Stimulated activated CD4-positive, alpha-beta T cell treated with anti-CD3 and anti-CD28 coated beads, Interleukin-1b, Interleukin-23, amount 100 ng/mL, for 1 hour (primary cell): ENCODE measurements at places on chromosomes 3 and 15.

- no peak for DNase-seq
Measured at GRCh38 chr3:55198554-55198953, 270.7 kb upstream of the LRTM1 start.

GRCh38 chr3:13146643-13147143 lies 73.5 kb upstream of the IQSEC1 start:
- DNase-seq: no peak

DNA sequence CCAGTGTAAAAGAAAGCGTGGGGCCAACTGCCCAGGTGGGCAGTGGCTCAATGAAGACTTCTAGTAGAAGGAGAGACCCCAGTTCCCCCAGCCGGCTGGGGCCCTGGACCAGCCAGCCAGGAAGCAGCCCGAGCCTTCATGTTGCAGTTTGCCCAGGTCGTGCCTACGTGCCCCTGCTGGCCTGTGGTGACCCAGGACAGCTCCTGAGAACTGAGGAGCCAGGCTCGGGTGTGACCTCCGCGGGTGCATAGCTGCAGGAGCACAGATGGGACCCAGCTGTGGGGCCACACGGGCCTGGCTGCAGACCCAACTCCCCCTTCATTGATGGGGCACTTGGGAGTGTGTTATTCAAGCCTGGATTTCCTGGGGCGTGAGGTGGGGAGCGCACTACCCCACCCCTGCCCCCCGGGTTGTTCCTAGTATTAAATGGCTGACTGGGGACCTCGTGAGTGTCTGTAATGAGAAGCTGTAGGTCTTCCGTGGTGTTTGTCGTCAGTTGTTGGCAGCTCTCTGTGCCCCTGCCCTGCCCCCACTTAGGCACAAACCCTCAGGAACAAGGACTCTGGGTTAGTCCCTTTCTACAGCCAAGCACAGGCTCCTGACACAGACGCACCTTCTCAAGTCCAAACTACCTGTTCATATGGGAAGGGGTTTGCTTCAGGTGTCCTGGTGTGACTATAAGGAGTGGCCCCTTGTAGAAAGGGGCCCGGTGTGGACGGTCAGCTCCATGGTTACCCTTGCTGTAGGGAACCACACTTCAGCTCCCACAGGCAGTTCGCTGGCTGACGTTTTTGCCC lies 39.1 kb downstream of the IDH2 start:
- DNase-seq: no peak

DNA sequence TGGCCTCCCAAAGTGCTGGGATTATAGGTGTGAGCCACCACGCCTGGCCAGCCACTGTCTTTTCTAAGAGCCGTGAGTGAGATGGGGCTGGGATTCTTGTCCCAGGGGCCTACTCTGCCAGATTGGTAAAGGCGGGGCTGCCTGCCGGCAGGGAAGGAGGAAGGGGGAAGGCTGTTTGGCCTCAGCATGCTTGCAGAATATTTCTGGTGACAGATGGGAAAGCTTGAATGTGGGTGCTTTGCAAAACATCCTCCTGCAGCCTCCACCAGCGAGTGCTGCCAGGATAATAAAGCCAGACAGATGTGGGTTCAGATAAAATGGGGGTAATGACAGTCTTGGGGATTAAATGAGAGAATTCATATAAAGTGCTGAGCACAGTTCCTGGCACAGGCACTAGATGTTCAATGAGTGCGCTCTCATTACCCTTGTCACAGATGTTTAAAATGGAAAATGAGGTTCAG lies 19.8 kb upstream of the ACOX2 start:
- DNase-seq: no peak

DNA sequence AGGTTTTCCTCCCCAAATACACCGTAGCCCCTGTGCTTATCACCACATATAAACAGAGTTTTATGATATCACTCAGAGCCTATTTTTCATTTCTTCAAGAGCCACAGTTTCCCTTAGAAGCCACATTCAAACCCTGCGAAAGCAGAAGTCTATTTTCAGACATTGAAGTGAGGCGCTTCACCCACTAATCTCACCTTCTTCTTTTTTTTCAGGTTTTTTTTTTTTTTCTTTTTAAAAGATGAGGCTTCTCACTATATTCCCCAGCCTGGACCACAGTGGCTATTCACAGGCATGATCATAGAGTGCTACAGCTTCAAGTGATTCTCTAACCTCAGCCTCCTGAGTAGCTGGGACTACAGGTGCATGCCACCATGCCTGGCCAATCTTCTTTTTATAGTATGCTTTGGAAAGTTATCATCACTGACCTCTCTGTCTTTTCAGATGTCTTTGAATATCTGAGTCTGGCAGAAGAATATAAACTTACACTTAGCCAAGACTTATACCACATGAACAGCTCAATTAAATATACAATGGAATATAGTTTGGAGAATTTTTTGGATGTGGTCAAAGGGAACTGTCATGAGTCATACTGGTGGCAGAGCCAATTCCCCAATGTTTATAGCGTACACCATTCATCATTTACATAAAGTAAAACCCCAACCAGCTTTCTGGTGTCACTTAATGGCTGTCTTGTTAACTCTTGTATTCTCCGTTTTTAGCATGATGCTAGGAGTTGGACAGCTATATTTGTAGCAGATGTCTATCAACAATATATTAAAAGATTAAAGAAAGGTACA lies 59.7 kb upstream of the CCDC50 start:
- DNase-seq: no peak

GRCh38 chr3:4900298-4900697 lies 78.9 kb upstream of the BHLHE40 start:
- DNase-seq: no peak

GRCh38 chr3:45753095-45753494 lies 43.2 kb downstream of the SLC6A20 start:
- DNase-seq: no peak

DNA sequence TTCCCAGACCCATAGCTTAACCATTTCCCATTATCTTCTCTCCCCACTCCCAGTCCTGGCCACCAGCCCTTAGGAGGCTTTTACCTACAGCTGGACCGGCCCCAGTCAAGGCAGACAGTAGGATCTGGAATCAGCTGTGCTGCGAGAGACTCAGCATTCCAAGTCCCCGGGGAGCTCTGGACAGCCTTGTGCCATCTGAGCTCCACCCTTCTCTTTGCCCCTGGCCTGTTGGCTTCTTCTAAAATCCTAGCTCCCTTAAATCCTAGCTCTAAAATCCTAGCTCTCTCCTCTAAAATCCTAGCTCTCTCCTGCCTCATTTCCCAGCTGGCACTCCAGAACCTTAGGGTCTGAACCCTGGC lies 21.3 kb downstream of the MEGF11 start:
- no peak for DNase-seq

DNA sequence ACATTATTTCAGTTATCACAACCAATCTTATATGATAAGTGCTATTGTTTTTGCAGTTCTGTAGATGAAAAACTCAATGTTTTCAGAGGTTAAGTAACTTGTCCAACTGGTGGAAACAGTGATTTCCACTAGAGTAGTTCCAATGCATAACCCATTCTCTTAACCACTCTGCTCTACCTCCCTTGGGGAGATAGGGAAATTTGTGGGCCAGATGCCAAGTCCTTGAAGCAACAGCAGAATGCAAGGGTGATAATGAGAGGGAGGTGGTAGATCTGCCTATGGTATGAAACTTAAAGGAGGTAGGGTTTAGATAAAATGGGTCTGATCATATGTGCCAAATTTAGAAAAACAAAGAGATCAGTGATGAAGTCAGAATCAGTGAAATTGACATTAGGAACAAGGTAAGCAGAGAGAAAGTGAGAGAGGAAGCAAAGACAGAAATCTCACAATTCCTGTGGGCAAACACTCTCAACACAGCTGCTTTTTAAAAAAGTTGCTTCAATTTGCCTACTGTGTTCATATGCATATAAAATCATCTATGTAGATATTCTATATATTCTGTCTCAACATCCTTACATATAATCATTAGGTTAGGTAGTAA lies 50.5 kb upstream of the UBP1 start:
- DNase-seq: no peak

DNA sequence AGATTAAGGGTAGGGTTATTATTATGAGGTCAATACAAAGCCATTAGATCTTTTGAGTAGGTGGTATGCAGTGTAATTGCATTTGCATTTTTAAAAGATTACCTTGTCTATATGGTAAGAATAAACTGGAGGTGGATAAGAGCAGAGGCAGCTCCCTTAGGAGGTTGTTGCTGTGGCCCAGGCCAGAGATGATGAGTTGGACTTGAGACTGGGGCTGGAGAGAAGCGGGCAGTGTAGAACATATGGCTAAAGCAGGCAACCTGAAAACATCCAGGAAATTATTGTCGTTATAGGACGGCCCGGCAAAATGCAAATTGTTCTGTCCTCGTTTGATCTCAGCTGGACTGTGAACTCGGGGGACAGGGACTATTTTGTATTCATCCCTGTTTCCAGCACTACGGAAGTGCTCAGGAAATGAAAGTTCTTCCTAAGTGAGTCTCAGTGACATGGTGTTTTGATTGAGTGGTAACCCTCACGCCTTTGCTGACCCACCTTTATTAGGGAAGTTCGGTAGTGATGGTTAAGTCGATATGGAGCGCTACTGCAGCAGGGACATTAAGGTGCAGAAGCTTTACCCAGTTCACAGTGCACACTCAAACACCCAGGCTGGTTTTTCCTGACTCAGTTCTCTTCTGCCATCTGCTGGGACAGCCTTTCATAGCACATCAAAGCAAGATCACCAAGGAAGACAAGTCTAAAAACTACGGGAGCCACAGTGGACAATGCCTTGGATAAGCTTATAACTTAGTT lies 27.2 kb upstream of the VPS33B start:
- DNase-seq: peak; percentile 10

DNA sequence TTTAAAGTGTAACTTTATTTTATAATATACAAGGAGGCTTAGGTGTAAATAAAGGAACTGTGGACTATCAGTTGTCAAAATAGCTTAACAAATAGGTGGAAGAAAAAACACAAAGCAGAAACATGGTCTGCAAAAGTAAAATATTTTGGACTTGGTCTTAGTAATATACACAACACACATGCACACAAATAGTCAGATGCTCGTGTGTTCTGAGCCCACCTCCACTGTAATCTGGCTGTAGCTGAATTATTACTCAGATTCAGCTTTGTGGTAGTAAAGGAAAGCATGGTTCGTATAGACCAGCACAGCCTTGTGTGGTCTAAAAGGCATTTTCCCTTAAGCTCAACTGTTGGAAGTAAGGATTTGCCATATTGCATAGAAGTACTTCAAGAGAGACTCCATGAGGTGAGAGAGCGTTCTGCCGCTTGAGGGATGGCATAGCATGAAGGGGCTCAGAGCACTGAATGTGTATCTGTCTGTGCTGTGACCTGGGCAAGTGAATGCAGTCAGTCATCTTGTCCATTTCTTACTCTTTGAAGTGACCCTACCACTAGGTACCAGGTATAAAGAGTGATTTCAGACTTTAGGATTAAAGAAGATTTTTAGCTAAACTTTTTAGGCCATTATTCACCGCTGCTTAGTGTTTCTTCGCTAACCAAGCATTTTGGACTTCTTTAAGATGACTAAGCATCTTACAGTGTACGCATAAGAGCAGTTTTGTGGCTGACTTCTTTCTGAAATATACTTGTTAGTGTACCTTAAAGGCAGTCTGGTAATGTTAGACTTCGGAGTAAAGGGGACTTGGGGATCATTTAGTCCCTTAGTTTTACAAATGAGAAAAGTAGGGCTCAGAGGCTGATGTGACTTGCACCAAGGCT lies 15.2 kb downstream of the TPM1 start:
- no peak for DNase-seq

DNA sequence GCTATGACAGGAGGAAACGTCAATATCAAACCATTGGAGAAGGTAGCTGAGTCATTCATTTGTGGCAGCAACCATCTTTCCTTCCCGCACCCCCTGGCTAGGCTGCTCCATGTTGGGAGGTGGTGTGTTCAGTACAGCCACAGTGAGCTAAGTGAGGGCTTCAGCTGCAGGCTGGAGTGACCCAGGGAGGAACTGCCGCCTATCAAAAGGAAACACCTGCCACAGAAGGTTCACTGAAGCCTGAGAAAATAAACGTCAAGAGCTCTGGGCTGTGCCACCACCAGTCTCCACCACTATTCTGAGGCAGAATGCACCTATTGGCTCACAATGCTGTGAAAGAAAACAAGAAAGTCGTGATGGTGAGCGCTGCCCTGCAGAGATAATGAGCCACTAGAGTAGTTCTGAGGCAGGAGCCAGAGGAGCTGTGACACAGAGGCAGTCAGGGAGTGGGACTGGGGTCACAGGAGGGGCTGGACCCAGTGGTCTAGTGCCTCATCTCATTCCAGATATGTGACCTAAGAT lies 34.8 kb upstream of the CD47 start:
- no peak for DNase-seq

GRCh38 chr3:72280876-72281275 lies 495.9 kb upstream of the PROK2 start:
- DNase-seq: no peak

- DNase-seq: no peak
Measured at GRCh38 chr3:55094676-55095075, 166.8 kb upstream of the LRTM1 start.

- DNase-seq: no peak
Measured at GRCh38 chr15:99138491-99138982, 33.7 kb downstream of the SYNM start.

DNA sequence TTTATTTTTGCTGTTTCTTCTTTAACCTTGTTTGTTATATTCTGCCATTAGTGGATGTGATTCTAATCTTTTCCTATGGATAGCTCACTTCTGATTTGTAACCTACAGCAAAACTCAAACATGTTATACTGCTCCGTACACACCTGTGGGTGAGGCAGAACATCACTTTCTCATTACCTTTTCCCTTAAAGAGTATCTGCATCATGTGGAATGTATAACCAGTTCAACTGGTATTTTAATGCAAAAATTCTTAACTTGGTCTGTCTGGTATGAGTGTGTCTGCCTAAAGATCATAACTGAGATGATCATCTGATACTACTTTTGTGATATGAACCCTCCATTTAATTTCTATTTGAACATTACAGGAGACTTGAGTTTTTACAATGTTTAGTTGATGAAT lies 13.0 kb upstream of the UPK1B start:
- DNase-seq: no peak
